ENCODE measurements at places on chromosomes 5 and 9. TPM values are rescaled to one million over a fixed set of nuclear protein-coding genes. Genes with fewer than 3 reads are reported as not detected.

DNA sequence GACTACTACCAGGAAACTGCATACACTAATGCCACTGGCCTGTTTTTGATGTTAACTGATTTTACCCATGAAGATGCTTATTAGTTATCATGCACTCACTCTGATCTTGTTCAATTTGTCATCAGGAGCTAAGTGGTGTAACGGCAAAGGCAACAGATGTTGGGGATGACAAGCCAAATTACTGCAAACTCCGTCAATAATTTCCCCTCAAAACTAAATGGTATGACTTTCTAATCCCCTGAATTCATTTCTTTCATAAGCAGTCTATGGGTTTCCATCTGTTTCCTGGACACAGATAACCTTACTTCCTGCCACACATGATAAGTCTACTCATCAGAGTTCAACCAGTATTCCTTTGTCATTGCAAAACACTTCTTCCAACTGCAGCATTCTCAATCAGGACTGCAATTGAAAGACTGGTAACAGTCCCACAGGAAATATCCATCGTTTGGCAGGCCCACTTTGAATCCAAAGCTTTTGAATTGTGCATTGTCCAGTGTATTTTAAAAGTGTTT lies 96.2 kb upstream of the SMC2 start:
- no peak for DNase-seq

DNA sequence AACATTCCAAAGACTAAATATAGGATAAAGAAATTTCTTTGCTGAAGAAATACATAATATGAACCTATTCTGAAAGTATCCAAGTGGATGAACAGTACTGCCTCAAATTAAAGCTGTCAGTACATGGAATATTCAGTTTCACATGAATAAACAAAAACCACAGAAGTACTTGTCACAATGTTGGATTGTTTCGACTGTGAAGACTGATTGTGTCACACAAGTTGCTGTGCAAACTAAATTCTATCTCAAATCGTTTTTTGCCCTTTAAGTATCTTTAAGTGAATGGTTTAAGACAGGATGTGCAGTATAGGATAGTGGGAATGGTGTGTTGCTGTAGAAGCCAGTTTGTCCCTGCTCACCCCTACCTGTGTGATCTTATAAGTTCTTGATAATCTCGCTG lies 137.4 kb upstream of the OTULINL start:
- no peak for DNase-seq

DNA sequence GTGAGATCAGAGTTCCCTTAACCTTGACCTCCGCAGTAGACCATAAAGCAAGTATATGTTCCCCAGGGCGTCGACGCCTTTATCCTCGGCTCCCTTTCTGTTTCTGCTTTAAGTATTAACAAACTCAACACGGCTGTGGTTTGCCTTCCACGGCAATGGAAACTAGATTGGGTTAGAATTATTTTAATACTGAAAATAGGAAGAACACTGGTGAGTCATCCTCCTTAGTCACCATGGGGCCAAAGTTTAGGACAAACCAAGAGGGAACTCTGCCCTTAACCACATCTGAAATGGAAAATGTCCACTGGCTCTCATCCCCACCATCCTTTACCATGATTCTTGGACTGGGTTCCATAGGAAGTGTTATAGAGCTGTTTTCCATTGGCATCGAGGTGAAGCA lies 386.1 kb downstream of the ACTL7B start:
- no peak for DNase-seq

- DNase-seq = no peak
Measured at GRCh38 chr9:98287384-98287783, 31.9 kb upstream of the TBC1D2 start.

DNA sequence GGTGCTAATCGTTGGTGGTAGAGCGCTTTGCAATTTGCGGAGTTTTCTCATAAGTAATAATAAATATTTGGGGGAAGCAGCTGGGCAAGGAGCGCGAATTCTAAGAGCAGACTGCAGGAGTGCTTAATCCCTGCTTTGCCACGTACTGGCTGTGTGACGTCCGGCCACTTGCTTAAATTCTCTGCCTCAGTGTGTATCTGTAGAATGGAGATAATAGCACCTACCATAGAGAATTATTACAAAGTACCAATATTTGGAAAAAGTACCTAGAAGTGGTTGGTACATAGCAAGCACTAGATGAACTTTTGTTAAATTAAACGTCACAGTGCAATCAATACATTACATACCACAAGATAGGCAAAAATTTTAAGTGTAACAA lies 598 bp upstream of the TMED7 start:
- DNase-seq = no peak

The NUTM2F gene
- total RNA-seq = not detected

The UBE2D2 gene
- 153 TPM for total RNA-seq

The GADD45G gene
- 14.0 TPM for total RNA-seq

DNA sequence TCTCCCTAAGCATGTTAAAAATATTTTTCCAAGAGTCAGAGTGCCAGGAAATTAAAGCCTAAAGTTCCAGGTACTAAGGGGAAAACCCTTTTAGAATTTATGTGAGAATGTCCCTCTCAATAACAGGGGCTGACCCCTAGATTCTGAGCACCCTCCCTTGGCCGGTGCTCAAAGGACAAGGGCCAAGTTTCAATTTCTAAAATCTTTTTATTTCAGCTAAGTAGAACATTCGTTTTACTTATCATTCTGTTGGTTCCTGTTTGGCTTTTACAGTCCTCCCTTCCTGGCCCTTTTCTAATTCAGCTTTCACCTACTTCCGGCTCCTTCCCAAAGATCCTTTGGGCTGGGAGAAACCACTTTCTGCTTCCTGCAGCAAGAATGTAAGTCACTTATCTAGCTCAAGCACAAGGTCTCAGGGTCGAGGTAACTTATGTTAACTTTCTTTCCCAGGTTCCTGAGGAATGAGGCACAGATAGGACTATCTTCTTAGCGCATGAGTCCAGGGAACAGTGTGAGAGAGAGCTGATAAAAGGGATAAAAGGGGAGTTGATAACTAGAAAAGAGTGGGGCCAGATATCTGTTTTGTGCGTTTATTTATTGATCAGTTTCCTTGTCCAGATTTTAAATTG lies 34.6 kb upstream of the F2RL2 start:
- DNase-seq = no peak

- DNase-seq = no peak
Measured at GRCh38 chr9:104961238-104961637, 33.3 kb upstream of the ABCA1 start.

DNA sequence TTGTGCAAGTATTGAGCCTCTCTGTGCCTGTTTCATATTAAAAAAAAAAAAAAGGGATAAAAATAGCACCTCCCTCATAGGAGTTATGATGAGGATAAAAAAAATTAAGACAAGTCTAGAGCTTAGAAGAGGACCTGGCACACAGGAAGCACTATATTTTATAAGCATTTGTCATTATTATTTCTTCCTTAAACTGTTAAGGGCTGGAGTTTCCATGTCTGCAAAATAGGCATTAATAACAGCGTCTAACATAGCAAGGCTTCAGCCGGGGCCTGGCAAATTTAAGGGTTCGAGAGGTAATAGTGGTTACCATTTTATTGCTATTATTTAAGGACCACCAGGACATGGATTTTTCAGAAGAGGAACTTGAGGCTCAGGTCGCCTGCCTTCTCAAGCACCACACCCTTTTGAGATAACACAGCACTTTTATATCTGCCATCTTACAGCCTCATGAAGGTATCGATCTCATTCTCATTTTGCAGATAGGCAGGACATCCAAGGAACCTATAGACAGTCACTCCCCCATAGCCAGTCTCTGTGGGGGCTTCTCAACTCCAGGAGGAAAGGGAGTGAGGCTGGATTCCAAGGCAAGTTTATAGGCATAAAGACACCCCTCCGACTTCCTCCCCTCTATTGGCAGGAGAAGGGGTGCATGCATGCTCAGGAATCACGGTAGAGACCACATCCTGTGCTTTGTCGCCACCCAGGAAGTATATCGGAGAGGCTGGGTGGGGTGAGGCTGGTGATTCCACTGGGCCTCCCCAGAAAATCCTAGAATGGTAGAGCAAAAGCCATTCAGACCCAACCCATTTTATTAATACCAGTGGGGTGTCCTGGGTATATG lies 2.4 kb downstream of the ANXA6 start:
- no peak for DNase-seq

DNA sequence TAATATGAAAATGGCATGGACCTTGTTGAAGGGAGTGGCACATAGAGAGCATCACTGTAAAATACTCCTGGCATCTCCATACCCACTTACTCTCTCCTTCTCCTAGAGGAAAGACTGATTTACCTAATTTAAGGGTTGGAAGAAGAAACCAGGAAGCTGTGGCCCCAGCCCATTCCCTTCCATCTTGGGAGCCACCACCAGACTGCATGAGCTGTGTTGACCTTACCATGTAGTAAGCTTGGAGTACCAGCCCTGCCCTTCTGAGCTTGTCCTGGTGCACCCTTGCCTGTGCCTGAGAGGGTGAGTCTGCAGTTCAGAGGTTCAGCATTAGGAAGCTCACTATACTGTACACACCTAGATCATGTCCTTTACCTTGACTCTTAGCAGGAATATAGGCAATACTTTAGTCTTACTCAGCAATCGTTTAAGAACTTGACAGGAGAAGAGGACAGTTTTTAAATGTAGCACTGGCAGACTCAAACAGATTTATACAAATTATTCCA lies 35.7 kb upstream of the HMGCS1 start:
- no peak for DNase-seq

The SLC36A2 gene
- total RNA-seq = not detected

GRCh38 chr5:107058803-107059202 lies 611.9 kb downstream of the EFNA5 start:
- DNase-seq = no peak

GRCh38 chr5:38554403-38554802 lies 2.0 kb downstream of the LIFR start:
- no peak for DNase-seq

- no peak for DNase-seq
Measured at GRCh38 chr9:122446819-122447484, 30.8 kb downstream of the OR1J1 start.

The ACTBL2 gene
- not detected for total RNA-seq

GRCh38 chr5:167247816-167248215 lies 1043.6 kb upstream of the WWC1 start:
- no peak for DNase-seq

GRCh38 chr5:37871023-37871815 lies 31.4 kb upstream of the GDNF start:
- DNase-seq = no peak

DNA sequence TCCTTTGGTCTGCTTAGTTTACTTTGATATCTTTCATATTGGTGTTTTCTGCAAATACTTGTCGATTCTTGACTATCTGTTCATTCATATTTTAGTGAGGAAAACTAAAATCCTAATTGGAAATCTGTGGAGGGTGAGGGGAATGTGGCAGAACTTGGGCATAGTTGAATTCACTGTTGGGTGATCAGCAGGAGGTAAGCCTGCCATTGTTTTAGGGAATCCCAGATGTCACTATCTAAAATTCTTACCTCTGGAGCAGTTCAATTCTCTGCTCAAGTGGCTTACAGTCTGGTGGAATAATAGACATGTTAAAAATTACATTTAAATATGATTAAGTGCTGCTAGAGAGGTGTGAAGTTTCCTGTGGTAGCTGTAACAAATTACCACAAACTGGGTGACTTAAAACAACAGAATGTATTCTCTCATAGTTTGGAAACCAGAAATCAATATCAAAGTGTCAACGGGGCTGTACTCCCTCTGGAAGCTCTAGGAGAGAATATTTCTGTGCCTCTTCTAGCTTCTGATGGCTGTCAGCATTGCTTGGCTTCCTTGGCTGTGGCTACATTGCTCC lies 90.3 kb upstream of the GCNT4 start:
- DNase-seq = no peak

GRCh38 chr9:126297661-126298060 lies 29.0 kb upstream of the MVB12B start:
- no peak for DNase-seq

DNA sequence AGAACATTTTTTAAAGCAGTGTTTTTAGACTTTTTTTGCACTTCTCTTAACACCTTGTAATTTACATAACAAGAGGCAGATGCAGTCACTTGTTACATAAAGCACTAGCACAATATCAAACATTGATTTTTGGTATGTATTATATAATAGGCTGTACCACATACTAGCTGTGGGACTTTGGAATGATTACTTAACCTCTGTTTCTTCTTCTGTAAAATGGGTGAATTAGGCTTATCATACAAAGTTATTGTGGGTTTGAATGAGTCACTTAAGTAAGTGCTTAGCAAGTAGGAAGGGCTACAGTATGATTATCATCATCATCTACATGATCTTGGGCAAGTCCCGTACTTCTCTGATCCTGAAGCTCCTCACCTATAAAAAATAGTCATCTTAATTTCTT lies 2.1 kb downstream of the FAM81B start:
- no peak for DNase-seq

The CDC25C gene
- not detected for total RNA-seq

- DNase-seq = no peak
Measured at GRCh38 chr9:133842721-133843227, 104.6 kb upstream of the SARDH start.

- no peak for DNase-seq
Measured at GRCh38 chr5:39176759-39177630, 42.4 kb downstream of the FYB1 start.

The CDH9 gene
- total RNA-seq = 0.35 TPM

The CDH12 gene
- 2.0 TPM for total RNA-seq

GRCh38 chr5:69136293-69136692 lies 30.7 kb upstream of the CCNB1 start:
- no peak for DNase-seq

- DNase-seq = no peak
Measured at GRCh38 chr9:113179839-113180238, 29.0 kb downstream of the SLC31A2 start.

DNA sequence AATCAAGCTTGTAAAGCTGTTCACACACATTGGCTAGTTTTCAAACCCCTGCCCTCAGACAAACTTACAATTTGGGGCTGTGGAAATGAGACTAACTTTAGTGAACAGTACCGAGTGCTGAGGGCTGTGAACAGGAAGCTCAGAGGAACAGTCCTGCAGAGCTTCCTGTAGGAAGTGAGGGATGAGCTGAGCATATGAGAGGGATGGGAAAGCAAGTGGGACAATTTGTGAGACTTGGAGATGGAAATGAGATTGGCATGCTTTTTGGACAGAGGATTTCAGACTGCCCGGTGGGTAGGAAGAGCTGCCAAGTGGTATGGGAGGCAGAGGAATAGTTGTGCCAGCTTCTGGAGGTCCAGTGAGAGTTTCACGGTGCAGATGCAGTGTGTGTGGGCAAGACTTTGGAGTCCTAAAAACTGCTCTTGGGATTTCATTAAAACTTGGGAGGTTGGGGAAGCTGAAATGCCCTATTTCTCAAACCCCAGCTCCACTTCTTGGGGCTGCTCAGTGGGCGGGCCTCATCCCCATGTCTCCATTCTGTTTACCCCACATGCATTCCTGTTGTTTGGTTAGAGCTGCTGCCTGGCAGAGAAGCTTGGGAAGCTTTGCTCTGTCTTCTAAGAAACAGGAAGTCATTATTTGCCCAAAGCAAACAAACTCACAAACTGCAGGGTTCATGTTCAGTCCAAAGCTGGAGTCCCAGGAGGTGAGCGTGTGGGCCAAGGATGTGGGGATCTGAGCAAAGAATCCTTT lies 267.5 kb downstream of the ZSWIM6 start:
- DNase-seq = no peak

The SMIM15 gene
- total RNA-seq = 11.5 TPM

The AGXT2 gene
- total RNA-seq = not detected

The C8G gene
- total RNA-seq = not detected
